ENCODE measurements at places on chromosomes 7 and 10.

- DNase-seq = no peak
These were observed 30.1 kb upstream of the PRTFDC1 start for GRCh38 chr10:24982319-24983112.

DNA sequence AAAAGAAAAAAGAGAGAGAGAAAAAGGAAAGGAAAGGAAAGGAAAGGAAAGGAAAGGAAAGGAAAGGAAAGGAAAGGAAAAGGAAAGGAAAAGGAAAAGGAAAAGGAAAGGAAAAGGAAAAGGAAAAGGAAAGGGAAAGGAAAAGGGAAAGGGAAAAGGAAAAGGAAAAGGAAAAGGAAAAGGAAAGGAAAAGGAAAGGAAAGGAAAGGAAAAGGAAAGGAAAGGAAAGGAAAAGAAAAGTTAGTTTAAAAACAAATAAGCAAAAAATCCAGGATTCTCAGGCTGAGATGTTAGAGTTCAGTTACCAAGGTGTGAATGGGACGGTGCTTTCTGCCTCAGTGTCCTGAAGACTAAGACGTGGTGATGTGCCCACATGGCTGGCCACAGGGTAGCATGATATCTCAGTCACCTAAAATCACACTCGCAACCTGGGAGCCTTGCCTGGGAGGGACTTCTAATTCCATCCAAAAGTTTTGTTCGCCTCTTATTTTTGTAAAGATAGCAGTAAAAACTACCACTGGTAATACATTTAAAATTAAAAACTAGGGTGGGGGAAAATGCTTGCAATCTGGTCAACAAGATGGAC, 70.1 kb downstream of the JAZF1 start:
- no peak for DNase-seq

DNA sequence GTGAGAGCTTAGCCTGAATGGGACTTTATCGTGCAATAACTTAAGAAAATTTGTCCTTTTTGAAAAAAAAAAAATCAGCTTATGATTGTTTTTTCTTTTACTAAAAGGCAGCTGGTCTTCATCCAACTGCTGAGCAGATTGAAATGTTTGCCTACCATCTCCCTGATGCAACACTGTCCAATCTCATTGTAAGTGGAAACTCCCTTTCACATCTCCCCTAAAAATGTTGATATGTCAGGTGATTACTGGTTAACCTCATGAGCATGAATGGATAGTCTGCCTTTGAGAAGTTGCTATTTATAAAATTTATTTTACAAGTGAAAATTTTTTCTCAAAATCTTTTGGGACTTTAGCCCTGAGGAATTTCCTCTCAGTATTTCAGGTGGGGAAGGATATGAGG, 17.8 kb upstream of the HKDC1 start:
- no peak for DNase-seq

DNA sequence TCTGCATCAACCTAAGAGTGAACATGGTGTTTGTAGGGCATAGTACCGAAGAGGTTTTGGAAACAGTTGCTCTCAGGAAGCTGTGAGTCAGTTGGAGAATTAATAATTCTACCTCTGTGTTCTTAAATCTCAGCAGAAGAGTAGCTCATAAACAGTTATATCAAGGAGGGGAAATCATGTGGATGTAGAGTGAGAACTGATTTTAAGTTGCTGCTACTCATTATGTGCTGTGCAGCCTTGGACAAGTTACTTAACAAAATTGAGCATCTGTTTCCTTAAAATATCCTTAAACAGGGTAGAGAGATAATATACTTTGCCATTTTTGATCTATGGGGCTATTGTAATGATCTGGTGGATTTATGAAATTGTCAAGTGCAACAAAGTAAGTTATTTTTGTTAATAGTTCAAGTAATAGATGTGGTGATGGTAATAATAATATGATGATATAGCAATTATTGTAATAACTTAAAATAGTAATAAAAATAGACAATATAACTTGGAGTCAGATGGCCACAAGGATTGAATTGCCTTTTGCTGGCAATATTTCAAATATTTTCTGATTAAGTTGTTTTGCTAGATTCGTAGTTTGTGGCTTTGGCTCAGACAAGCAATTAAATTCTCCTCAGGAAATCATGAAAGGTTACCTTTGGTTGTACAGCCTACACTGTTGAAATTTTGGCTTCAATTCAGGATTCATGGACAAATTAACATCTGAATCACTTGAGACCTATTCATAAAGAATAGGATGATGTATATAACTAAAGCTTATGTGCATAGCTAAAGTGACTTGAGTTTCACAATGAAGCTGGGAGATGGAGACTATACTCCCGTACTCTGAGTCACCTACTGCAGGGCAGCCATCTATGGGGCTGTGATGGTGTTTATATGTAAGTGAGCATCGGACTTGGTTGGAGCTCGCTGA, 228.5 kb downstream of the CDK14 start:
- peak; percentile 59 for DNase-seq

GRCh38 chr10:12400266-12400931, 51.1 kb downstream of the CAMK1D start:
- no peak for DNase-seq

DNA sequence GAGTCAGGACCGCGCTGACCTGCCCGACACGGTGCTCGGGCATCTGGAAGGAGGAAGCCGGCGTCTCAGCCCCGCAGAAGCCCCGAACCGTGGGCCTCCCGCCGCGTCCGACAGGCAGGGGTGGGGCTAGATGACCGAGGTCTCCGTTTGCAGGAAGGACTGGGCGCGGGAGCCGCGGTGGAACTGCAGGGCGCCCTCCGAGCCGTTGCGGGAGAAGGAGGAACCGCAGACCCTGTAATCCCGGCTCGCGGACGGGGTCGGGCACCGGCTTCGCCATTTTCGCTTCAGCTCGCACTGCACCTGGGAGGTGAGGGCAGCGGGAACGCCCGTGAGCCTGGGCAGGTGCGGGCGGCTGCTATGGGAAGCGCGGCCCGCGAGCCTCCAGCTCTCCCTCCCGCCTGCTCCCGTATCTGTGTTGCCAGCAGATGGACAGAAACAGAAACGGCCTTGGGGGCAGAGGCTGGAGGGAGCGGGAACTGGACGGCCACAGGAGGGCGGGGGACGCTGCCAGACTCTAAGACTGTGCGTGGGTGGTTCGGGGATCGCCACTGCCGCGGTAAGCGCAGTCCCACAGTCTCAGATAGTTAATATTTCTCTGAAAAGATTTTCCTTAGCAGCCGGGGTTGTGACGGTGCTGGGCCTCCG, 114.1 kb downstream of the VIPR2 start:
- no peak for DNase-seq

- no peak for DNase-seq
These were observed 78.7 kb downstream of the VIPR2 start for GRCh38 chr7:159065852-159066480.

DNA sequence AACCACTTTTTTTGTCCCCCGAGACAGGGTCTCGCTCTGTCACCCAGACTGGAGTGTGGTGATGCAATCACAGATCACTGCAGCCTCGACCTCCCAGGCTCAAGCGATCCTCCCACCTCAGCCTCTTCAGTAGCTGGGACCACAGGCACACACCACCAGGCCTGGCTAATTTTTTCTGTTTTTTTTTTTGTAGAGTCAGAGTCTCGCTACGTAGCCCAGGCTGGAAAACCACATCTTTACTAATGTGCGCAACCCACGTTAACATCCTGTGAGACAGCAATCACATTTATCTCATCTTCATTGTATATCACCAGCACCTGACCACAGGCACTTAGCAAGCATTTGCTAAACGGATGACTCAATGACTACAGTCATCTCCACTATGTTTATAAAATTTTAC, 77.8 kb upstream of the ATP6V0A4 start:
- peak; percentile 47 for DNase-seq

DNA sequence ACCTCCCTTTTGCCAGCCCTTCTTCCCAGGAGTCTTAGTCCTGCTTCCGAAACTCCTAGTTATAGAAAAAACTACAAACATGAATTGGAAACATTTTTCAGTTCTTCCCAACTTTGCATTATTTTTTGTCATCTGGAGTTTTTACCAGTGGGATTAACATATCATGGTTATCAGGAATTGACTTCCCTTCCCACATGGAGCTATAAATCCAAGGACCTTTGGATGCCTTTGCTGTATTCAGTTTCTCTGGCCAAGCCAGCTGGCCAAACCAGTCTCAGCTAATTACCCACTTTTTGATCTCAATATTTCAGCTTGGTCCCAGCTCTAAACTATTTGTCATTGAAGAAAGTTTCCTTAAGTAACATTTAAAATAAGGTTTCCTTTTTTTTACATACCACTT, 570.6 kb downstream of the SORCS1 start:
- DNase-seq = no peak

GRCh38 chr10:19845503-19846368, 29.5 kb downstream of the PLXDC2 start:
- DNase-seq = no peak

- no peak for DNase-seq
These were observed 18.8 kb upstream of the SORBS1 start for GRCh38 chr10:95579835-95580535.

DNA sequence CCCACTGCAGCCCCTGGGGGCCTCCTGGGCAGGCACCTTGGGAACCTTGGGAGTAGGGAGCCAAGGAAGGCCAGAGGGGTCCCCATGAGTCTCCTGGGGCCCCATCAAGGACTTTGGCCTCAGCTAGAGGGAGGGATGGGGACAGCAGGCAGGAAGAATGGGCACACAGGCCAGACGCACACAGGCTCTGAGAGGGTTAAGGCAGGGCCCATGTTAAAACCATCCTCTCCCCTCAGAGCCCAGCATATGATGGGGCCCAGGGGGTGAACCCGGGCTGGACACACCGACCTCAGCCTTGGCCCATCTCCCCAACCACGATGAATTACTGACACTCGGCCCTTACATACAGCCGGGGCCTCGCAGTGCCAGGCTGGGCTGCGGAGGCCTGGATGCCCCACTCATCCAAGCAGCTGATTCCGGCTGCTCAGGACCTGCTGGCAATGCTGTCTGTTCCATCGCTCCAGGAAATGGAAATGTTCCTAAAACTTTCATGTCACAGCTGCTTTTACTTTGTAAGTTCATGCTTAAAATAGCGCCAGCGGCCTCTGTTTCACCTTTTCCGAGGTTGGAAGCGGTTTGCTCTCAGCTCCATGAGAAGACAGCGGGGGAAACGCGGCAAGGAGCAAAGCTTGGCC, 17.3 kb upstream of the INPP5A start:
- no peak for DNase-seq

- no peak for DNase-seq
These were observed 80.7 kb upstream of the PPP1R3C start for GRCh38 chr10:91713461-91714072.

DNA sequence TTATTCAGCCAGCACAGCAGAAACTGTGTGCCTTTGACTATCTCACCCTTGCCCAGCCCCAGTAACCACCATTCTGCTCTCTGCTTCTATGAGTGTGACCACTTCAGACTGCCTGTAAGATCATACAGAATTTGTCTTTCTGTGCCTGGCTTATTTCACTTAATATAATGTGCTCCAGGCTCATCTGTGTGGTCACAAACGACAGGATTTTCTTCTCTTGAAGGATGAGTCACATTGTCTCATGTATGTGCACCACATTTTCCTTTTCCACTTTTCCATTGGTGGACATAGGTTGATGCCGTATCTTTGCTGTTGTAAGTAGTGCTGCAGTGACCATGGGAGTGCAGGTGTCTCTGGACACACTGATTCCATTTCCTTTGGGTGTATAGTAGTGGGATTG, 122.5 kb upstream of the LANCL2 start:
- DNase-seq = no peak

DNA sequence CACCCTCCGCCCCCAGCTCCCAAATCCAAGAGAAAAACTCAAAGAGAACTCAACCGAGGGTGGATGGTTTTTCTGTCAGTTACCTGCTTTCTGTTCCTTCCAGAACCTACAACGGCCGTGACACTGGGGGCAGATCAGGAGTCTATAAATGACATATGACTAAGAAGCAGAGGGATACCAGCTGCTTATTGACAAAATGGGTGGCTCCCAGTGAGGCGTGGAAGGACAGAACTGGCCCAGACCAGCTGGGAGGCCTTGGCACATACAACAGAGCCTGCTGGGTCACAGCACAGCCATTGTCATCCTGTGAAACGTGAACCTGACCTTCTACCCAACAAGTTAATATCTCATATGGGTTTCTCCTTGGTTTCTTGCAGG, 84.3 kb upstream of the ADRB1 start:
- DNase-seq = no peak

DNA sequence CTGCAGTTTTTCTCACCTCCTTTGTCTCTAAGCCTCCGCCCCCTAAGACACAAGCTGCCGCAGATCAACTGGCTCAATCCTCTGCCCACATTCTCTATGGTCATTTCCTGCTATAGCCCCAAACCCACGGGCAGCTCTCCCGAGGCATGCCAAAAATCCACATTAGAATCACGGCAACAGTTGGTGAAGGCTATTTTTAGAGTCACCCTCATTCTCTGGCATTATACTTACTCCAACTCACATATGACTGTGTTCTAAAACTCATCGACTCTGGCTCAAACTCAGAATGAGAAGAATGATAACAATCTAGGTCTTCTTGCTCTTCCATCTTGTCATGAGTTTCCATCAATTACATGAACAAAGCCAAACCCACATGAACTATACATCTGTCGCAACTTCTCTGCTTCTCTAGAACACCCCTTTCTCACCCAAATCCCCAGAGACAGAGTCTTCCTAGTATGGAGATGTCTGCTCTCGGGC, 10.9 kb upstream of the KIAA1549 start:
- DNase-seq = peak; percentile 94

DNA sequence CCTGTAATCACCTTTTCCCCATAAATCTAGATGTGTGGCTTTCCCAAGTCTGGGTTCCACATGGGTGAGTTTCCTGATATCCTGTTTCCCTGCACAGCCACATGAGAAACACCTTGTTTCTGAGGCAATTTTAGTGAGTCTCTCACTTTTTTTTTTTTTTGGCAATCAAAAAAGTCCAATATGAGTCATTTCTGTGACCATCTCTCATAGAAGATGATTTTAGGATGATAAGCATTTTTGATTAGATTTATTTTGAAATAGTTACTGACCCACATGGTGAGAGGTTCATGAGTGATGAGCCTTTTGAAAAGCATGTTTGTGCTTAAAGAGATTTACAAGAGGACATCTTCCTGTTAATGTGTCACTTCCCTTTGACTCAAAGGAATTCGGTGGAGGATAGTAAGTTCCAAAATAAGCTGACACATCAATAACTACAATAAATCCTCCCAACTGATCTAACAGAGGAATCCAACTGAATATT, 464.0 kb downstream of the INHBA start:
- peak; percentile 37 for DNase-seq

DNA sequence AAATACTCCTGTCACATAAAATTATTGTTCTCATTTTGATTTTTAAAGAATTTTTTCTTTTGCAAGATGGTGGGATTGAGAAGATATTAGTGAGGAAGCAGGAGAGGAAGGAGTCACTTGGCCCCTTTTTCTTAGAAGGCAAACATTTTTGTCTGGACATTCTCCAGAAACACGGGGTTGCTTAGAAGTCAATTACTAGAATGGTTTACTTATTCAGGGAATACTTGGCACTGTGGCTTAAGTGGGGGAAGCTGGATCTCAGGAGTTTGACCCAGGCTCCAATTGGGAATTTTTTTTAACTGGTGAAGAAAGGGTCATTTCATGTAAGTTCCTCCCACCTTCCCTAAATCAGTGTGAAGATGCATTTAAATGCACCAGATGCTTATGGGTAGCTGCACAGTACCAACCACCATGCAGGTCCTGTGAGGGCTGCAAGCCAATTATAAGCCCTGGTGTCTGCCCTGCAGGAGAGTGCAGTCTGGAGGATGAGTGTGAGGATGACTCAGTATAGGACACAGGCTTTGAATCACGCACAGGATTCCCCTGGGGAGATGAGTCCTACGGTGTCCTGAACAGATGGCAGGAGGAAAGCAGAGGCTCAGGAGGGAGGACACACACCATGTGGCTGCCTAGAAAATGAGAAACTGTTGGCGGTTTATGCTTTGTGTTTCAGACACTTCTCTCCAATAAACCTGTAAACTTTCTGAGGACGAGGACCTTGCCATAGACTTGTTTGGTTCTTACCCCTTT, 299.1 kb downstream of the PLXNA4 start:
- peak; percentile 3 for DNase-seq

GRCh38 chr10:114525368-114525949, 121.2 kb upstream of the AFAP1L2 start:
- no peak for DNase-seq
